ENCODE measurements at places on chromosomes 7 and 10. TPM values are rescaled to one million over a fixed set of nuclear protein-coding genes. Genes with fewer than 3 reads are reported as not detected.

Gene PRKG1
- 0.31 TPM for polyA plus RNA-seq

Gene XRCC2
- polyA plus RNA-seq = 1.2 TPM

Gene ITGB8
- 2.7 TPM for polyA plus RNA-seq

Gene PHKG1
- polyA plus RNA-seq = 3.8 TPM

Gene HOXA3
- polyA plus RNA-seq = 2.0 TPM

Gene AKR1C8
- polyA plus RNA-seq = not detected

Gene ASAH2
- 0.31 TPM for polyA plus RNA-seq

Gene GLRX3
- polyA plus RNA-seq = 69.7 TPM

Gene TYSND1
- polyA plus RNA-seq = 6.2 TPM

Gene TMEM26
- 0.25 TPM for polyA plus RNA-seq

Gene CPEB3
- 3.9 TPM for polyA plus RNA-seq

Gene BCL7B
- 66.4 TPM for polyA plus RNA-seq

Gene CALHM2
- 29.1 TPM for polyA plus RNA-seq

All from brain (organoid and tissue), 16 donors.